ENCODE measurements at places on chromosomes 1 and 21. TPM values are rescaled to one million over a fixed set of nuclear protein-coding genes. Genes with fewer than 3 reads are reported as not detected.

The REN gene
- total RNA-seq: not detected

DNA sequence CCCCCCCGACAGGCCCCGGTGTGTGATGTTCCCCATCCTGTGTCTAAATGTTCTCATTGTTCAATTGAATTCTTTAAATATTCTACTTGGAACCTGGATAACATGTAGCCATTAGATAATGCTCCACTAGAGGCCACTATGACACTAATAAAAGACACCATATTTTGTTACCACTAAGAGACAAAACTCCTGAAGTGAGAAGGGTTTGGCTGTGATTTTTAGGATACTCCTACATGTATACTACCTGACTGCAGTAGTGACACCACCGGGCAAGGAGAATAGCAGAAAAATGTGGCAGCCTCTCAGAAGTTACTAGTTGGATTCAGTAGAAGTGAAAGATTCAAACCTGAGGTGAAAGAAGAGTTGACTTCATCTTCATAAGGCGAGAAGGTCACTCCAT, 36.0 kb downstream of the F5 start:
- H3K4me1 ChIP-seq: no peaks in the 10 kb centered on the region
- no peaks in the 10 kb centered on the region for H3K36me3 ChIP-seq
- H3K4me3 ChIP-seq: no peak overlapping the region
- no peak overlapping the region for H3K27ac ChIP-seq
- no peaks in the 10 kb centered on the region for H3K27me3 ChIP-seq

DNA sequence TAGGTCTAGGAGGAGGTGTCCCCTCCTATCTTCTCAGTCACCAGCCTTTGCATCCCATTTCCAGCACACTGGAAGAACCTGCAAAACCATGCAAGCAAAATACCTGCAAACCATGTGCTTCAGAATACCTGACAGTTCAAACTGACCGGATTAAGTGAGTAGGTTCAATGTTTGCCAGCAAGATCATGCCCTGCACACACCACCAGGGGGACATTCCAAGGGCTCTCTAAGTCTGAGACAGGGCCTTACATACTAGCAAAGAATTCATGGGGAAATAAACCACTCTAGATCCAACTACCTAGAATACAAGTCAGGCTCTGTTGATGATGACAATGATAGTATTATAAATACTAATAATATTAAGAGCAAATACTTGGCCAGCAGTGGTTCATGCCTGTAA, 27.6 kb downstream of the INPP5B start:
- H3K4me3 ChIP-seq: no peak overlapping the region
- no peaks in the 10 kb centered on the region for H3K4me1 ChIP-seq
- no peaks in the 10 kb centered on the region for H3K36me3 ChIP-seq
- H3K27me3 ChIP-seq: no peaks in the 10 kb centered on the region
- DNase-seq: no peak
- H3K27ac ChIP-seq: no peak overlapping the region

- peak; percentile 14 for DNase-seq
- H3K36me3 ChIP-seq: no peaks in the 10 kb centered on the region
- no peak within 1 kb of the TSS for H3K27ac ChIP-seq
These were observed at the start of gene DNAH14 for GRCh38 chr1:224929335-224930237. TSS of gene DNAH14 (plus strand) at chr1:224929675. CDS start at chr1:224952703, 23,028 bp downstream.

The S100B gene
- not detected for total RNA-seq

DNA sequence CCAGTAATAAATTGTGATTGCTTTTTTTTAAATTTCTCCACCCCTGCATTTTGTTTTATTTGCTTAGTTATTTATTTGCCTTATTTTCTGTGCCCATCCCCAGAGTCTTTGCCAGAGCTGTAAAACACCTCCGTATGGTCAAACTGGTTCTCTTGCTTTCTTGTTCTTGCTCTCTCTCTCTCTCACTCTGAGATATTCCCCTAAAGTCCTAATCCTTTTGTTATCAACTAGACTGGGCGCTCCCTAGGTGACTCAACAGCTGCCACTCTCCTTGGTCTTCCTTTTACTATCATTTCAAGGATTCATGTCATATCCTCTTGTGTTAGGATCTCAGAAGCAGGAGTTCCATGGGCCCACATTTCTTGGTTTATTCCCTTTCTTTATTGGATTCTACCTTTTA, 160.0 kb downstream of the PRDM2 start:
- no peaks in the 10 kb centered on the region for H3K27me3 ChIP-seq
- H3K4me3 ChIP-seq: no peak overlapping the region
- no peaks in the 10 kb centered on the region for H3K36me3 ChIP-seq

GRCh38 chr1:220902916-220903315, 23.7 kb downstream of the HLX start:
- no peaks in the 10 kb centered on the region for H3K4me1 ChIP-seq
- H3K36me3 ChIP-seq: no peaks in the 10 kb centered on the region
- H3K27ac ChIP-seq: no peak overlapping the region
- H3K4me3 ChIP-seq: no peak overlapping the region
- no peak for DNase-seq

GRCh38 chr1:33944846-33945245, 81.0 kb downstream of the HMGB4 start:
- no peaks in the 10 kb centered on the region for H3K36me3 ChIP-seq
- no peak overlapping the region for H3K4me3 ChIP-seq
- no peak for DNase-seq
- H3K27ac ChIP-seq: no peak overlapping the region

DNA sequence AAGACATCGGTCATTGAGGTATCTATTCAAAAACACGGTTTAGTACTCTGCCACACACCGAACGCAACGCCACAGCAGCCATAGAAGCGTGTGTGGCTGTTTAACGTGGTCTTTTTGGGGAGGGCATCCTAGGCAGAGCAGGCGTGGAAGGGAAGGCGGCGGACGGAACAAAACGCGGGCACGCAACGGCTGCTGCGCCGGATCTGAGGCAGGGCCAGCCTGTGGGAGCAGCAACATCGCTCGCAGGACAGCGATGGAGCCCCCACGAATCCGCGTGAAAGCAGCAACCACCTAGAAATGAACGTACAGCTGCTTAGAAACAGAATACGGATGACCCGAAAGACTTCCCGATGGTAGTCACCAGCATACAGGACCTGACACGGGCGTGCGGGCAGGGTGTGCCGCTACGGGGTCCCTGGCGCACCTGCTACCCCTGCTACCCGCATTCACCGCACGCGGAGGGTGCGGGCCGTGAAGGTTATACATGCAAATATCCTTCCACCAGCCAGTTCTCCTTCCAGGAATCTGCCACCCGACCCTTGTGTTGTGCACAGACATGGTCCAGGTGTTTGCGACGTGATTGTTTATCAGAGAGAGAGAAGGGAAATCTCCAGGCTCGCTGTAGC, 114.4 kb upstream of the COL6A1 start:
- no peaks in the 10 kb centered on the region for H3K4me1 ChIP-seq
- no peak overlapping the region for H3K27ac ChIP-seq
- H3K4me3 ChIP-seq: no peak overlapping the region
- H3K36me3 ChIP-seq: no peaks in the 10 kb centered on the region

The AMY1C gene
- not detected for total RNA-seq

DNA sequence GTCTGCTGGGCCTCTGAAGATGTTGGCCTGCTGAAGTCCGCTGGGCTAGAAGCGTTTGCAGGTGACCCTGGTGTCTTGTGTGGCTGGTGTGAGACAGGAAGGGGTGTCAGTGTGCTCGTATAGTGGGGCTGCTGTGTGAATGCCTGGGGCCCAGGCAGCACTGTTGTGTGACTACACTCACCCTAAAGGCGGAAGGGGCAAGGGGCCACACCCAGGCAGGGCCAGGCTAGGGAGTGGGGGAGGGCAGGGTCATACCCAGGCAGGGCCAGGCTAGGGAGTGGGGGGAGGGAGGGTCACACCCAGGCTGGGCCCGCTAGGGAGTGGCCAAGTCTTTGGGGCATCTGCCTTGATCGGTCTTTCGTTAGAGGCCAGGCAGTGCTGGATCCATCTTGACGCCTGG, 25.0 kb downstream of the PDXK start:
- H3K27ac ChIP-seq: no peak overlapping the region
- no peak for DNase-seq
- no peak overlapping the region for H3K4me3 ChIP-seq

DNA sequence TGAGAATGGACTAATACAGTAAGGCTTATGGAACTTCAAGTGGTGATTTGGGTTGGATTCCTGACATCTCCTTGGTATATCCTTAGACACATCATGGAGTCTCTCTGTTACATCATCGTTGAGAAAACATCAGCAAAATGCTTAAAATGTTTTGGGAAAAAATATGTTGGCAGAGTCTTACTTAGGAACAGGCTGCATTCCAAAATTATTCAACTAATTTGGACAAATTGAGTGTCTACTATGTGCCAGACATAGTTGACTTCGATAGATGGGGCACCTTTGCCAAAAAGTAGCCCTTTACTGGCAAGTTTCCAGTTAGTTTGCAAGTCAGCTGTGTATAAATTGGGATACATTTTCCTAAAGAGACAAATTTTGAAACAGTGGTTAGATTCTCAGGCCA, 253.4 kb upstream of the ST6GALNAC5 start:
- H3K36me3 ChIP-seq: no peaks in the 10 kb centered on the region
- H3K27me3 ChIP-seq: no peaks in the 10 kb centered on the region
- H3K27ac ChIP-seq: no peak overlapping the region
- H3K4me3 ChIP-seq: no peak overlapping the region
- peaks cover 3% of the 10 kb centered on the region for H3K4me1 ChIP-seq

GRCh38 chr1:6419397-6419803, 319 bp downstream of the HES2 start:
- peak overlapping the region; percentile 12 for H3K4me3 ChIP-seq
- peaks cover 9% of the 10 kb centered on the region for H3K27me3 ChIP-seq
- H3K4me1 ChIP-seq: peaks cover 33% of the 10 kb centered on the region
- DNase-seq: no peak
- H3K36me3 ChIP-seq: no peaks in the 10 kb centered on the region

DNA sequence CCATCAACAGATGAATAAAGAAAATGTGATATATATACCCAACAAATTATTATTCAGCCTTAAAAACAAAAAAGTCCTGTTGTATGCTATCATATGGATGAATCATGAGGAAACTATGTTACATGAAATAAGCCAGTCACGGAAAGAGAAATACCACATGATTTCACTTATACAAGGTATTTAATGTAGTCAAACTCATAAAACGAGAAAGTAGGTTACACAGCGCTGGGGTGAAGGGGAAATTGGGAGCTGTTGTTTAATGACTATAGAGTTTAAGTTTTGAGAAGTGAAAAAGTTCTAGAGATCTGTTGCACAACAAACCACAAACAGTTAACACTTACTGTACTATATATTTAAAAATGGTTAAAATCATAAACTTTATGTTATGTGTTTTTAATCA, 58.5 kb downstream of the SLC25A24 start:
- no peak overlapping the region for H3K4me3 ChIP-seq
- no peak overlapping the region for H3K27ac ChIP-seq
- H3K4me1 ChIP-seq: no peaks in the 10 kb centered on the region
- no peaks in the 10 kb centered on the region for H3K27me3 ChIP-seq
- DNase-seq: no peak

- H3K27me3 ChIP-seq: no peaks in the 10 kb centered on the region
- H3K36me3 ChIP-seq: no peaks in the 10 kb centered on the region
- H3K4me1 ChIP-seq: no peaks in the 10 kb centered on the region
- H3K27ac ChIP-seq: peak overlapping the region; percentile 77
- no peak for DNase-seq
- no peak overlapping the region for H3K4me3 ChIP-seq
These were observed 2.5 kb upstream of the BCL10 start for GRCh38 chr1:85278853-85279314.

- H3K36me3 ChIP-seq: no peaks in the 10 kb centered on the region
- no peak overlapping the region for H3K4me3 ChIP-seq
- no peak overlapping the region for H3K27ac ChIP-seq
- no peaks in the 10 kb centered on the region for H3K4me1 ChIP-seq
These were observed 639.3 kb downstream of the PTPRU start for GRCh38 chr1:29875557-29876028.

The TTC34 gene
- total RNA-seq: 0.35 TPM

DNA sequence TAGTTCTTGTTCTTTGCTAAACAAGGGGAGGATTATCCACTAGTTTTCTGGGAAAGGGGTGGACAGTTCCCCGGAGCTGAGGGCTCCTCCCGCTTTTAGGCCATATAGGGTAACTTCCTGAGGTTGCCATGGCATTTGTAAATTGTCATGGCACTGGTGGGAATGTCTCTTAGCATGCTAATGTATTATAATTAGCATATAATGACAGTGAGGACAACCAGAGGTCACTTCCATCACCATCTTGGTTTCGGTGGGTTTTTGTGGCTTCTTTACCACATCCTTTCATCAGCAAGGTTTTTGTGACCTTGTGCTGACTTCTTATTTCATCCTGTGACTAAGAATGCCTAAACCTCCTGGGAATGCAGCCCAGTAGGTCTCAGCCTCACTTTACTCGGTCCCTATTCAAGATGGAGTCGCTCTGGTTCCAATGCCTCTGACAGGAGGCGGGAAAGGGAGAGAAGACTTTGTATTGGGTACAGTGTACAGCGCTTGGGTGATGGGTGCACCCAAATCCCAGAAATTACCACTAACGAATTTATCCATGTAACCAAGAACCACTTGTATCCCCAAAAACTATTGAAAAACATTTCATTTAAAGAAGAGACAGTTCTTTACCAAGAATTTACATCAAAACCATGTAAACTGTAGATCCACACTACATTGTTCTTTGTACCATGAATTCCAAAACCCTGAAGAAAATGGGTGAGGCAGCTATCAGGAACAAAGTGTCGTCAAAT, 8.7 kb upstream of the SLC2A5 start:
- no peak for DNase-seq
- no peak overlapping the region for H3K4me3 ChIP-seq
- H3K36me3 ChIP-seq: no peaks in the 10 kb centered on the region

GRCh38 chr1:96749618-96750017, 28.0 kb downstream of the PTBP2 start:
- H3K27me3 ChIP-seq: no peaks in the 10 kb centered on the region
- H3K4me3 ChIP-seq: no peak overlapping the region
- no peak for DNase-seq
- H3K36me3 ChIP-seq: no peaks in the 10 kb centered on the region
- H3K27ac ChIP-seq: no peak overlapping the region

DNA sequence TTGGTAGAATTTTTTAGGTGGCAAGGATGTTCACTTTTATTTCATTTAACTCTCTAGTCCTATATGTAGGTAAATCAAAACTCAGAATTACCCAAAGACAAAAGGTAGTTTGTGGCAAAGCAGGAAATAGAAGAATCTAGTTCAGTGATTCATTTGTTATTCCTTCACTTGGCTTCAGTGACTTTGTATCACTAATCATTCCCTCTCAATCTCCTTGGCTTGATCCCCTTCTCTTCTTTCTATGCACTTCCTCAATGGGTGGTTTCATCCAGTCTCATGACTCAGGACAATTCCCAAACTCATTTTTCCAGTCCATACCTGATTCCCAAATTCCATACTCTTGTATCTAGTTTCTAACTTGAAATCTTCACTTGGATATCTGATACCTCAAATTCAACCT, 64.9 kb downstream of the PRKACB start:
- no peak for DNase-seq
- H3K4me1 ChIP-seq: no peaks in the 10 kb centered on the region
- no peak overlapping the region for H3K4me3 ChIP-seq
- H3K27me3 ChIP-seq: no peaks in the 10 kb centered on the region
- no peaks in the 10 kb centered on the region for H3K36me3 ChIP-seq
- no peak overlapping the region for H3K27ac ChIP-seq

The OR2T3 gene
- not detected for total RNA-seq

The CELA2B gene
- total RNA-seq: not detected

The MPL gene
- total RNA-seq: not detected

The CACHD1 gene
- 19.2 TPM for total RNA-seq

GRCh38 chr1:12082988-12083387, 19.9 kb downstream of the TNFRSF8 start:
- DNase-seq: no peak
- no peak overlapping the region for H3K27ac ChIP-seq
- no peaks in the 10 kb centered on the region for H3K27me3 ChIP-seq
- no peaks in the 10 kb centered on the region for H3K4me1 ChIP-seq
- no peaks in the 10 kb centered on the region for H3K36me3 ChIP-seq

The UAP1 gene
- 17.7 TPM for total RNA-seq

GRCh38 chr21:27298465-27298864, 331.6 kb upstream of the ADAMTS5 start:
- no peaks in the 10 kb centered on the region for H3K27me3 ChIP-seq
- no peak overlapping the region for H3K4me3 ChIP-seq
- H3K27ac ChIP-seq: peak overlapping the region; percentile 52
- DNase-seq: no peak
- no peaks in the 10 kb centered on the region for H3K4me1 ChIP-seq

All from uterus (tissue), 4 donors.